ENCODE measurements at places on chromosomes 11 and 22.

DNA sequence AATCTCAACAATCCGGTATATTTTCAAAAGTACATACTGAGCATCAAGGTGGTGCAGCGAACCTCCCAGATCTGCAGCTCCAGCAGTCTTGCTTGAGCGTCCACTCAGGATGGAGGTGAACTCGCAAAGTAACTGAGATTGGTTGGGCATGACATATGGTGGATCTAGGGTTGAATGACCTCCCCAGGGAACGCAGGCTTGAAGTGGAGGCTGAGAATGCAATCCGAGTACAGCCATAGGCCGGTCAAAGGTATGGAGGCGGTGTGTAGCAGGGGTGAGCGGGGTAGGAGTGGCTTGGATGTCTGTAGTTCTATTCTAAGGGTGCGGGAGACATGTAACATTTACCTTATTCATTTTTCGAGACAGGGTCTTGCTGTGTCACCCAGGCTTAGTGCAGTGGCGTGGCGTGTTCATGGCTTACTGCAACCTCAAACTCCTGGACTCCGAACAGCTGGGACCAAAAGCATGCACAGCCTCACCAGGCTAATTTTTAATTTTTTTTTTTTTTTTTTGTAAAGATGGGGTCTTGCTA, 631 bp upstream of the C22orf39 start:
- DNase-seq = no peak

- no peak for DNase-seq
Observed at GRCh38 chr11:10762913-10763421, 11.9 kb downstream of the CTR9 start.

DNA sequence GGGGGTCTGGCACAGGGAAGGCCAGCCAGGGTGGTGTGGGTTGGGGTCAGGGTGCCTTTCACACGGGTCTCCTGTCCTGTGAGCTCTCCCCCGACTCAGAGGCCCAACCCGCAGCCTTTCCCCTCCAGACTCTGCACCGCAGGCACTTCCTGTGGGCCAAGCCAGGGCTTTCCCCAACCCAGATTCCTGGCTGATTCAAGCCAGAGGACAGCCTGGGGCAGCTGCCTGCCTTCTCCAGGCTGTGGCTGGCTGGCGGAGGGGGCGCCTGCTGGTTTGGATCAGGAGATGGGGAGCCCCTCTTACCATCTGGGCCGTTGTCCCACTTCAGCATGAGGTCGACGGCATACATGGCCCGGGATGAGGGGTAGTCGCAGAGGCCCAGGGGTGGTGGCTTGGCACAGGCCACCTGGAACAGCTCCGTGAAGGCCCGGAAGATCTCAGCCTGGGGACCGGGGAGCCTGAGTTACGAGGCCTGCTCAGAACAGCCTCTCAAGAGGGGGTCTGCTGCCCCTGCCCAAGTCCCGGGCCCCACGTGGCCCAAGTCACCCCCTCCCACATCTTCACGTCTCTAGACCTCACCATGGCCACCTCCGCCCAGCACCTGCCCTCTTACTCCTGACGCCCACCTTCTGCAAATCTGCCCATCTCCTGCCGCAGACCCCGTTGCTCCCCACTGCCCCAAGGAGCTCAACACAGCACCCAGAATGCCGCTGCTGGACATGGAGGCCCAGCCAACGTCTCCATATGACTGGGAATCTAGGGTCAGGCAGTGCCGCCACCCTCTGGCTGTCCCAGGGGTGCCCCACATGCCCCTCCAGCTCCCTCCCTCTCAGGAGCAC, 17.3 kb downstream of the TSPO start:
- DNase-seq = no peak

DNA sequence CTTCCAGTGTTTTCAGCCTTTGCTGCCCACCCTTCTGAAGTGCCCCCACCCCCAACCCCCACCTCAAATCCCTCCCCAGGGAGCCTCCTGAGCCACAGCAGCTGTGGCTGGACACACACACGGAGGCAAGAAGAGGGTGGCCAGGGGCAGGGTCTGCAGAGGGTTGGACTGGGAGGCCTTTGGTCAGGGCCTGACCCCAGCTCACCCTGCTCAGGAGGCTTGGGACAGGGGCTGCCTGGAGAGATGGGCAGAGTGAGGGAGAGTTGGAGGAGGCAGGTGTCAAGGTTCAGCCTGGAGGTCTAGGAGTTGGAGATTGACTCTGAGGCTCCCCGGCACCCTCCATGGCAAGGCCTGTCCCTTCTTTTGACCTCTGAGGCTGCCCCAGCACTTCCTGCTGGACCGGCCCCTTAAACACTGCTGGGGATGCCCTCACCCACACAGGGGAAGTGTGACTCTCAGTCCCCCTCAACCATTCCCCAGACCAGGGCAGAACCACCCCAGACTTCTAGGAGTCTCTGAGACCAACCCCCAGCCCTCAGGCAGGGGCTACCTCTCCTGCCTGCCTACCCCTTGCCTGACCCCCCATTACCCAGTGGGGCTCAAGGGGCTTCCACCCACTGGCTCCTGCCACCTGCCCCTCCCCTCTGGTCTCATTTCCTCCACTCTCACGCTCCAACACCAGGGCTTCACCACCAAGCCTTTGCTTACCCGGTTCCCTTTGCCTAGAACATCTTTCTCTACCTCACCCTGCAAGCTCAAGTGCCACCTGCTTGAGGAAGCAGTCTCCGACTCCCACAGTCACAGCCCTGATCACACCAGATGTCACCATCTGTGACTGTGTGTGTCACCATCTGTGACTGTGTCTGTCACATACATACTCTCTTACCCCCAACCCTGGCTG, 8.6 kb downstream of the ARAP1 start:
- DNase-seq = no peak
